Uterus (tissue), 4 donors: ENCODE measurements at places on chromosomes 2 and 18.

- DNase-seq, result no peak
- no peak overlapping the region for H3K27ac ChIP-seq
- no peaks in the 10 kb centered on the region for H3K27me3 ChIP-seq
- no peaks in the 10 kb centered on the region for H3K36me3 ChIP-seq
- no peak overlapping the region for H3K4me3 ChIP-seq
Observed at GRCh38 chr2:42849311-42849710, 56.9 kb upstream of the HAAO start.

DNA sequence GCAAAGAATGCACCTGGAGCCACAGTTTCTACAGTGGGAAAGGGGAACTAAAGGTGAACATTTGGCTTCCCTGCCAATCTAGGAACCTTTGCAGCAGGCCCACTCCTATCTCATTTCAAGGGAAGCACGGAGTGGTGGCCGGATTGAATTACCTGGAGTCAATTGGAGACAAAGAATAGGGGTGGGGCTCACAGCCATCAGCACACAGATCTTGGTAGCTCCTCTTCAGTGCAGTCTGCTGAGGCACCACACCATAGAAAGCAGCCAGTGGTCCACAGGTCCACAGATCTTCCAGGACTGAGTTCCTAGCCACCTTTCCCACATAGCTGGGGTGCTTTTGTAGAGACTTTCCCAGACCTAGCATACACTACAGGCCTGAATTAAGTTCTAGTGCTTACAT is 43.5 kb upstream of the NXPH2 start:
- H3K27me3 ChIP-seq, result no peaks in the 10 kb centered on the region
- no peaks in the 10 kb centered on the region for H3K4me1 ChIP-seq
- DNase-seq, result no peak
- H3K36me3 ChIP-seq, result no peaks in the 10 kb centered on the region

GRCh38 chr2:66915237-66915636 is 480.3 kb downstream of the MEIS1 start:
- no peaks in the 10 kb centered on the region for H3K4me1 ChIP-seq
- no peaks in the 10 kb centered on the region for H3K36me3 ChIP-seq
- H3K27me3 ChIP-seq, result no peaks in the 10 kb centered on the region
- DNase-seq, result no peak
- no peak overlapping the region for H3K27ac ChIP-seq

DNA sequence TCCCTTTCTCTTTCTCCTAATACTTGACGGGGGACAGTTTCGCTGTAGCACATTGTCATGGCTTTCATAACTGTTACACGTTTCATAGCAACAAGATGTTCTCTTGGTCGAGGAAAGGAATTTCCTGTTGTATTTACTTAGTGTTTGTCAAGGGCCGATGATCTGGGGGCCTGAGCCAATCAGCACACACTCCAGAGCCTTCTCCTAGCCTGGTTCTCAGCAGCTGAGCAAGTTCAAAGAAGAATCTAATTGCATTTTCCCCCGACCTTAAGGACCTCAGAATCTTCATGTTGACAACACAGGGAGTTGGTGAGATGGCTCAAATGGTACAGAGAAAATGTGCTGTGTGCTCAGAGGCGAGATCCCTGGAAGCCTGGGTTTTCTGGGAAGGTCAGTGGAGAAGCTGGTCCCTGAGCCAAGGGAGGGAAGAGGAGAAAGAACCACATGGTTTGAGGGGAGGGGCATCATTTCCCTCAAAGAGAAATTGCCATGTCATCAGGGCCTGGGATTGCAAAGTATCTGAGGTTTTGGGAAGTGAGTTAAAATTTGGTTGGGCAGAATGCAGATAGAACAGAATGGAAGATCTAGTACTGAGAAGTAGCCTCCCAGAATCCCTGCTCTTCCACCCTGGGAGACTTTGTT is 76.9 kb upstream of the AGAP1 start:
- H3K4me3 ChIP-seq, result no peak overlapping the region
- H3K4me1 ChIP-seq, result no peaks in the 10 kb centered on the region
- no peaks in the 10 kb centered on the region for H3K27me3 ChIP-seq
- no peak overlapping the region for H3K27ac ChIP-seq

GRCh38 chr2:235879116-235879515 is 289.1 kb downstream of the GBX2 start:
- H3K27me3 ChIP-seq, result no peaks in the 10 kb centered on the region
- DNase-seq, result no peak
- H3K4me1 ChIP-seq, result no peaks in the 10 kb centered on the region
- no peak overlapping the region for H3K27ac ChIP-seq
- H3K4me3 ChIP-seq, result no peak overlapping the region

GRCh38 chr2:239522002-239522739 is 121.4 kb upstream of the HDAC4 start:
- DNase-seq, result no peak
- no peaks in the 10 kb centered on the region for H3K4me1 ChIP-seq
- no peaks in the 10 kb centered on the region for H3K27me3 ChIP-seq
- no peak overlapping the region for H3K4me3 ChIP-seq
- no peak overlapping the region for H3K27ac ChIP-seq
- H3K36me3 ChIP-seq, result no peaks in the 10 kb centered on the region

DNA sequence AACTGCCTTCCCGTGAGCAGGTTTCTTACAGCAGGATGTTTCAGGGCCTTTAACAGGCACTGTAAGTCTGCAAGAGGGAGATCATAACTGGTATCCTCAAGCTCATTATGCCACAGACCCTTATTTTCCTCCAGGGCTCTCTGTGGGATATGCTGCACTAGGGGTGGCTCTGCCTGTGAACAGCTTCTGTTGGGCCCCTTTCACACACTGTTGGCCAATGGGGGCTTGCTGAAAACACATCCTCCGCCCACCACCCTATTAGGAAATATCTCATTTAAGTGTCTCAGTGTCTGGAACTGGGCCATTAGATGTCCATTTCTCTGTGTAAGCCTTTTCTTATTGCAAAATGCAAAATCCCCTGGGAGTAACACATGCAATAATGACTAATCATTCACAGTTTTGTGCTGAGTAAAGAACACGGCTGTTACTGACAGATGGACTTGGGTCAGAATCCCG is 414.3 kb upstream of the HS6ST1 start:
- no peaks in the 10 kb centered on the region for H3K27me3 ChIP-seq
- DNase-seq, result no peak
- no peak overlapping the region for H3K4me3 ChIP-seq
- no peaks in the 10 kb centered on the region for H3K4me1 ChIP-seq
- no peaks in the 10 kb centered on the region for H3K36me3 ChIP-seq

GRCh38 chr2:119283873-119284331 is 60.3 kb downstream of the STEAP3 start:
- DNase-seq, result no peak
- no peaks in the 10 kb centered on the region for H3K27me3 ChIP-seq
- no peak overlapping the region for H3K4me3 ChIP-seq
- H3K4me1 ChIP-seq, result no peaks in the 10 kb centered on the region

- DNase-seq, result no peak
- no peaks in the 10 kb centered on the region for H3K27me3 ChIP-seq
- H3K4me1 ChIP-seq, result no peaks in the 10 kb centered on the region
- no peaks in the 10 kb centered on the region for H3K36me3 ChIP-seq
- no peak overlapping the region for H3K27ac ChIP-seq
Observed at GRCh38 chr18:7417727-7418126, 149.4 kb upstream of the PTPRM start.

GRCh38 chr2:69545477-69545932 is 98.0 kb downstream of the AAK1 start:
- no peaks in the 10 kb centered on the region for H3K4me1 ChIP-seq
- no peak overlapping the region for H3K27ac ChIP-seq
- H3K36me3 ChIP-seq, result no peaks in the 10 kb centered on the region
- no peaks in the 10 kb centered on the region for H3K27me3 ChIP-seq
- no peak for DNase-seq

- no peaks in the 10 kb centered on the region for H3K4me1 ChIP-seq
- no peak for DNase-seq
- H3K27me3 ChIP-seq, result no peaks in the 10 kb centered on the region
- H3K4me3 ChIP-seq, result no peak overlapping the region
- H3K27ac ChIP-seq, result no peak overlapping the region
Observed at GRCh38 chr2:241489733-241490680, 18.4 kb downstream of the STK25 start.

DNA sequence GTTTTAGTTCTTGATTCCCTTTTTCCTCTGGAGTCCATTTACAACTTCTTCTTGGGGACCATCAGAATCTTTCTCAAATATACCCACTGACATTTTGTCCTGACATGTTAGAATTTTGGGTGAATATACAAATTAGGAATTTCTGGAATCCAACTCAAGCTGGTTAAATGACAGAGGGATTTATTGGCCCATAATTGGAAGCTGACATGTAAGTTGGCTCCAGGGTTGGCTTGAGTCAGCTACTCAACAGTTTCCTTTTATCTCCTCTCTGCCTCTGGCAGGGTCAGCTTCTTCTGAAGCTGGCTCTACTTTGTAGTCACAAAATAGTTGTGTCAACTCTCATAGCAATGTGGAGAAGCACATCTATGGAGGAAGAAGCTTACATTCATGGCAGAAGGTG is 36.6 kb upstream of the PPP1R1C start:
- no peaks in the 10 kb centered on the region for H3K4me1 ChIP-seq
- no peaks in the 10 kb centered on the region for H3K27me3 ChIP-seq
- DNase-seq, result no peak
- H3K27ac ChIP-seq, result no peak overlapping the region

DNA sequence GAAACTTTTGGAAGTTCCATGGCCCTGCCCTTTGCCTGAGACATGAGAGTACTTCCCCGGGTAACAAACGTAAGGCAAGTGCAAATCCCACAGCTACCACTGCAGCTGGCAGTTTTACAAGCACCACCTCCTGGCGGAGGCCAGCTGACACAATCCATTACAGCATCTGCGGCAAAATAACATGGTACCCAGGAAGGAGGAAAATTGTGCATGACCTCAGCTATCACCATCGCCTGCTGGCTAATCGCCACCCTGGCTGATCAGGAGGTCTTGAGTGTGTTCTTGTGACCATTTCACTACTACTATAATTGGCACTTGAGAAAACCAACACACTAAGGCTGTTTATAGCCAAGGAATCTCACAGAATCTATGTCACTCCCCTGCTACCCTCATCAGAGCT is 71.7 kb upstream of the SERPINE2 start:
- no peaks in the 10 kb centered on the region for H3K27me3 ChIP-seq
- no peak overlapping the region for H3K4me3 ChIP-seq
- H3K36me3 ChIP-seq, result no peaks in the 10 kb centered on the region
- H3K4me1 ChIP-seq, result no peaks in the 10 kb centered on the region
- no peak overlapping the region for H3K27ac ChIP-seq

GRCh38 chr18:48928787-48929186 is 22.0 kb downstream of the SMAD7 start:
- peaks cover 70% of the 10 kb centered on the region for H3K4me1 ChIP-seq
- H3K36me3 ChIP-seq, result no peaks in the 10 kb centered on the region
- DNase-seq, result no peak
- no peak overlapping the region for H3K4me3 ChIP-seq
